Cortex of kidney (tissue), 1 donor: ENCODE measurements at places on chromosomes 6 and 20.

DNA sequence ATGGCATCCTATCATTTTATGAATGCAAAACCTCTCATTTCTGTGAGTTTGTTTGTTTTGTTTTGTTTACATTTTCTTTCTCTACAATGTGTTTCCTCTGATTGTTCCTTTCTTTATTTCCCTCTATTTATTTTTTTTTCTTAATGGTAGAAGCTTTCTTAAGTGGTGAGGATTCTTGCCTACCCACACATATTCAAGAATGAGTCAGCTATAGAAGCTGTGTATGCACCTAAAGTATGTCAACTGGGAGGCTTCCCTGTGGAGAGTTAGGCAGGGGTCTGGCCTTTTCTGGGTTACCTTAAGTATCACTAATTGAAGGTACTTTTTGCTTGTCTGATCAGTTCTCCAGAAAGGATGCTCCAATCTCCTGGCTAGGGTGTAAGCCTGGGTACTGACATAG is 354.0 kb downstream of the ESR1 start:
- no peak for DNase-seq

DNA sequence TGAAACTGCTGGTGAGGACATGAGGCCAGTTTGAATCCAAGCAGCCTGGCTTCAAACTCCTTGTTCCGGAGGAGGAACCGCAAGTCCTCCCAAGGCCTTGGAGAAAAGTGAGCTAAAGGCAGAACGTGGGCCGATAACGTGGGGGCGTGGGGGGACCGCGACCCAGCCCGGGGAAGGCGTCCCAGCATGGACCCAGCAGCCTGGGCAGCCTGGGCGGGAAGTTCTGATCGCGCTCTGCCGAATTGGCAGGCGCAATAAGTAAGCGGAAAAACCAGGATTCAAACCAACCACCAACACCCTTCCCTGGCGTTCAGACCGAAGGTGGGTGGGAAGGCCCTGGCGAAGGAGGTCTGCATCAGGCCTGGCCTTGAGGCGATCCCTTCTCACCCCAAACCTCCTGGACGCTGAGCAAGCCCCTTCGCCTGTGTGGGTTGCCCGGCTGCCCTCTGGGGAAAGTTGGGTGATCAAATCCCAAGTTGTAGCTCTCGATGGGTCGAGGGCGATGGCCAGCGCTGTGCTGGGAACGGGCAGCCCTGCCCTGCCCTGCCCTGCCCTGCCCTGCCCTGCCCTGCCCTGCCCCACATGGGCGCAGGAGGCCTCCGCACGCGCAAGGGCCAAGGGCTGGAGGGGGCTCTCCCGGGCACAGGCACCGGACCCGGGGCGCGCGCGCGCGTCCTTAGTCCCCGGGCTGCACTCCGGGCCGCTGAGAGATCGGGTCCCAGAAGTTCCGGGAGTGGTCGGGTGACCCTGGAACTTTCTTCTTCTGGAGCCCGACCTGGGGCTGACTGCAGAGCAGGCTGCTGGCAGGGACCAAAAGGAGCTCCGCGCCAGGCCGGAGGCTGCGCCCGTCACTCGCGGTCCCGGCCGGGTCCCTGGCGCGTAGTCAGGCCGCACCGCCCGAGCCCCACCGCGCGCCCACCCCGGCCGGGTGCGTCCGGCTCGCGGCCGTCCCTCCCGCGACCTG is 637 bp upstream of the SLC22A3 start:
- no peak for DNase-seq

GRCh38 chr6:49087369-49087768 is 375.7 kb downstream of the MMUT start:
- no peak for DNase-seq

- no peak for DNase-seq
These were observed 34.5 kb downstream of the HCRTR2 start for GRCh38 chr6:55208478-55209458.

DNA sequence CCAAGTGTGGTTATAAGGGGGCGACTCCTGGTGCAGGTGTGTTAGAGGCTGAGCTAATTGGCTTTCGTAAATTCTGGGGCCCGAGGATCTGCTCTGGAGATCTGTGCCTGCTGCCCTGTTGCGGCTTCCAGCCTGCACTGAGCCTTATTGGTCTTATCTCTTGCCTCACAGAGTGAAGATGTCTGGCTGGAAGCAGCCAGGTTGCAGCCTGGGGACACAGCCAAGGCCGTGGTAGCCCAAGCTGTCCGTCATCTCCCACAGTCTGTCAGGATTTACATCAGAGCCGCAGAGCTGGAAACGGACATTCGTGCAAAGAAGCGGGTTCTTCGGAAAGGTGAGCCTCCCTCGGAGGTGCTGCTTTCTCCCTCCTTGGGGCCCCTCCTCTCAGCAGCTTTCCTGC is 20.0 kb downstream of the PRPF6 start:
- DNase-seq, result no peak

GRCh38 chr6:37170273-37171200 is 585 bp downstream of the PIM1 start:
- DNase-seq, result no peak

DNA sequence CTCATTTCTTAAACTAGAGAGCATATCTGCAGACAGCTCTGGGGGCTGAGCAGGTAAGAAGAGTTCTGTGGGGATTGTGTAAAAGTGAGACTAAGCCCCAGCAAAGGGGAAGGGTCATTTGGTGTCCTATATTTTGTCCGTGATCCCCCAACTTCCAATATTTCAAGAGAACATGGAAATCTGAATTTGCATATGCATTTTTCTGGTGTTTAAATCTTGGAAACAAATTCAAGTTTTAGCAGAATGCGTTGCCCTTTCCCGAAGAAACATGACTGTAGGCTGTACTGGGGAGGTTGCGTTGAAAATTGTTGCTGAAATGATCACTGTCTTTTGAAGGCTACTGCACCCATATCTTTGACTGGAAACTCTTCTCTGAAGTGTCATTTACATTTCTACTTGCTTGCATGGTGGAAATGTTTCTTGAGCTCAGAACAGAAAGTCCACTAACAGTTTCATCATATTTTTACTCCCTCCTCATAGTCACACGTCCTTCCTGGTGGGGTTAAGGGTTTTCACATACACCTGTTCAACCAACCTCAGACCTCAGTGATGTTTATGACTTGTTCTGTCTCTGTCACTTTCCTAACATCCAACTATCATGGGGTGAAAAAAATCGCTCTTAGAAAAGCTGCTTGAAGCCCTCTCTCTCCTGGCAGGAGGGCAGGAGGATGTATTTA is 140.3 kb downstream of the BCAS1 start:
- no peak for DNase-seq

DNA sequence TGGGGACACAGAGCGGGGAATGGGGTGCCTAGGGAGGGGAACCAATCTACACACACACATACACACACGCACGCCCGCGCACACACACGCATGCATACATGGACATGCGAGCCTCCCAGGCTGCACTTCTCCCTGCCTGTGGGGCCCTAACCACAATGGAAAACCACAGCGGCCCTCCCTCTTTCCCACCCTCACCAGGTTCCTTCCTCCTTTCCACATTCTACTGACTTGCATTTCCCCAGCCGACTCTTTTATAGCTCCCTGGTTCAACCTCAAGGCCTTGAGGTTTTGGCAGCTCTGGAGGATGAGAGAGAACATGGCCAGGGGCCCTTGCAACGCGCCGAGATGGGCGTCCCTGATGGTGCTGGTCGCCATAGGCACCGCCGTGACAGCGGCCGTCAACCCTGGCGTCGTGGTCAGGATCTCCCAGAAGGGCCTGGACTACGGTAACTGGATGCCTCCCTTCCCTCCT is at the start of gene BPI:
BPI (plus strand) TSS at position 249 of the 472 bp plus-strand sequence; CDS start at position 317, 68 bp downstream.
- DNase-seq, result no peak

GRCh38 chr6:106334646-106335448 is 9.3 kb upstream of the ATG5 start:
- DNase-seq, result no peak

DNA sequence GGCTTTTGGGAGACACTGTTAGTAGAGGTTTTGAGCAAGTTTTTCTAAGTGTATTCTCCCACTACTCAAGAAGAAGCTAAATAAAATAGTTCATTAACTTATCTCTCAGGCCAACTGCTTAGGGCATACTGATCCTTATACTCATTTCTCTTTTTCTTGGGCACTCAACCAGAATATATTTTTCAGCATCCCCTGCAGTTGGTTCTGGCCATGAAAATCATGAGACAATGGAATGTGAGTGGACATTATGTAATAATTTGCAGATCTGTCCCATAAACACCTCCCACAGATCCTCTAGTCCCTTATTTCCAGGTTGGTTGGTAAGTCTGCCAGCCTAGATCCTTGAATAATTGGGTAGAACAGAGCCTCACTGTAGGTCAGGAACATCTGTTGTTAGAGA is 136.7 kb downstream of the AIG1 start:
- DNase-seq, result no peak

DNA sequence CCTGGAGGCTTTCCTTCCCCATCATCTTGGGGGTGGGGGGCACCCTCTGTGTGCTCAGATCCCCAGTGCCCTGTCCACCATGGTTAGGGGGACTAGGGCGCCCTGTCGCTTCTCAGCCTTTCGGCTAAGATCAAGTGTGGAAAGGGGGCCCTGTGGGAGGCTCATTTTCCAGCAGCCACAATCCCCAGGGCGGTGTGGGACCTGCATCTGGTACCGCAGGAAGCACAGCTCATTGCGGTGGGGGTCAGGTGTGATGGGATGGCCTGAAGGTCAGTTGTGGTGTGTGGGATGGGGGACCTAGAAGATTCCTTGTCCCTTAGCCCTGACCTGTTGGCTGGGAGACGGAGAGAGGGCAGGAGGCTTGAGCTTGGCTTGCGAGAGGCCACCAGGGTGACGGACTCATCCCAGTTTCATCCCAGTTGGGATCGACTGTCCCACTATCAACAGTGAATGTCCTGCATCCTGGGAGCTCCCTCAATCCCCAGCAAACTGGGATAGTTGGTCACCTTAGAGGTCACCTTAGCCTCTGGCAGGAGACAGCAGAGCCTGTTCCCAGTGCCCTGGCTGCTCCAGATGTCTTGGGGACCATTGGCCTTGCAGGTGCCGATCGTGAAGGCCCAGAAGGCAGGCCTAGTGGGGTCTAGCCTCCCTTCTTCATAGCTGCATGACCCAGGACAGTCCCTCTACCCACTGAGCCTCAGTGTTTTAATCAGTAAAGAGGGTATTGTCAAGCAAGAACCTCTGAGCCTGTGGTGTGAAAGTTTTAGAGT is 64.5 kb upstream of the PMEPA1 start:
- no peak for DNase-seq

DNA sequence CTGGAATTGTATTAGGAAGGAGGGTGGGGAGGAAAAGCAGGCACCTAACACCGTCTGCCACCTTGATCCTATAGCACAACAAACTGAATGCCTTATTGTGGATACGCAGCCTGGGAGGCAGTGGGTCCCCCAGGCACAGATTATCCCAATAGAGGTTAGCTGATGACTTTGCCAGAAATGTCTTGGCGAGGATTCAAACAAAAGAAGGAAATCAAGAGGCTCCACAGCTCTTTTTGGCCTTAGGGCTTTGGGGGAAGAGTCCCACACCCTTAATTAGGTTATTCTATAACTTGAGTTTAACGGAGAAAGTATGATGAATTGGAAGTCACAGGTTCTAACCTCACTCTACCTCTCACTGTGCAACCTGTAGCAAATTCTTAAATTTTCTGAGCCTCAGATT is 102.0 kb downstream of the MRPL14 start:
- no peak for DNase-seq

GRCh38 chr6:39056191-39056590 is 7.6 kb downstream of the GLP1R start:
- DNase-seq, result no peak

DNA sequence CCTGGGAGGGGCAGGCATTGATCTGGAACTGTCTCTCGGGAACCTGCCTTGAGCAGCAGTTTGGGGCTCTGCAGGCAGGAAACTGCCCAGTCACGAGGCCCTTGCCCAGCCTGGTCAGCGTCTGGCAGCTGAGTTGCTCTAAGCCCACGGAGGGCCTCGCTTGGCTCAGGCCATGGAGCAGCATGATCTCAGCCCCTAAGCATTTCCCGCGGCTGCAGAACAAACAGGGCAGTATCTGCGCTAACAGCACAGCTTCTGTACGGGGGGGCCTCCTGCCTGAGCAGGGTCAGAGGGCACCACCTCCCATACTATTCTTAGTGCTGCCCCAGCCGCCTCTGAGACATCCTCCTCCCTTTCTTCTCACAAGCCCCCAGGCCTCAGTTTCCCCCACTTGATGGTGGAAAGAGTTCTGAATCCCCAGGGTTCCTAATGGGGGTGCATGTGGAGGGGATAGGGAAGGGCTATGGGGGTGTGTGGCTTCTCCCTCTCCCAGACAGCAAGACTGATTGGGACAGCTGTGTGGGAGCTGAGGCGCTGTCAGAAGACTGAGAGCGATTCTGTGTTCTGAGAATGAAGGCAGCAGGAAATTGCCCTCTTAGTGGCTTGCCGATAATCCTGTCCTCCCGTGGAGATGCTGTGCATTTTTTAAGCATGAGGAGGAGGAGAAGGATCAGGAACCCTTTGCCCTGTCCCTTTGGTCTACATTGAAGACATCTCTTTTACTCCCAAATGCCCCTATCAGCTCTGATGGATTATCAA is 46.4 kb downstream of the MOCS1 start:
- no peak for DNase-seq

DNA sequence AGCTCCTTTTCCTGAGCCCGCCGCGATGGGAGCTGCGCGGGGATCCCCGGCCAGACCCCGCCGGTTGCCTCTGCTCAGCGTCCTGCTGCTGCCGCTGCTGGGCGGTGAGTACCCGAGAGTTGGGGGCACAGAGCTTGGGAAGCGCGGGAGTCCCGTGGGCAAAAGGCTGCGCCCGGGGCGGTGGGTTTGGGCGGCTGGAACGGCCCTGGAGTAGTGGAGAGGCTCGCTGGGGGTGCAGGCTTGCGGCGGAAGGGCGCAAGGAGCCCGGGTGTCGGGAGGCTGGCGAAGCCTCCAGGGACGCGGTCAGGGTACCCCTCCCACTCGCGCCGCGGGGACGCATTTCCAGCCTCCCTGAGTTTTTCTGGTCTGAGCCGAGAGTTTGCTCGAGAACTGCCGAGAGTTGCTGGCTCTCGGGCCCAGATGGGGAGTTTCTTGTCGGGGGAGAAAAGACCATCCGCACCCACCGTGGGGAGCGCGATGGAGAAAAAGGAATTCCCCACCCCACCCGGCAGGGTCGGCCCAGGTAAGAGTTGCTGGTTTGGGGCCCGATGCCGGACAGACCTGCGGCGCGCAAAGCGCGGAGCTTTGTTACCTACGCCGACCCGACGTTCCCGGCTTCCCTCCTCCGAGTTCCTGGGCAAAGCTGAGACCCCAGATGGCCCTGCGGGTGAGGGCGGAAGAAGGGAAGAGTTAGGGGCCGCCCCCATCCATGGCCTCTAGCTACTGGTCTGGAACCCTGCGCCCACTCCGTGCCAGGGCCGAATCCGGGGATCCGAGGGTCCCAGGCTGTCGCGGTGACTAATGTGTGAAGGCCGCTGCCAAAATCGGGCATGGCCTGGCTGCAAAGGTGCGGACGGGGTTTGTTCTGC is 584 bp downstream of the PTK7 start:
- DNase-seq, result no peak
